AG20443 (cell line): ENCODE measurements at places on chromosomes 13 and 19.

DNA sequence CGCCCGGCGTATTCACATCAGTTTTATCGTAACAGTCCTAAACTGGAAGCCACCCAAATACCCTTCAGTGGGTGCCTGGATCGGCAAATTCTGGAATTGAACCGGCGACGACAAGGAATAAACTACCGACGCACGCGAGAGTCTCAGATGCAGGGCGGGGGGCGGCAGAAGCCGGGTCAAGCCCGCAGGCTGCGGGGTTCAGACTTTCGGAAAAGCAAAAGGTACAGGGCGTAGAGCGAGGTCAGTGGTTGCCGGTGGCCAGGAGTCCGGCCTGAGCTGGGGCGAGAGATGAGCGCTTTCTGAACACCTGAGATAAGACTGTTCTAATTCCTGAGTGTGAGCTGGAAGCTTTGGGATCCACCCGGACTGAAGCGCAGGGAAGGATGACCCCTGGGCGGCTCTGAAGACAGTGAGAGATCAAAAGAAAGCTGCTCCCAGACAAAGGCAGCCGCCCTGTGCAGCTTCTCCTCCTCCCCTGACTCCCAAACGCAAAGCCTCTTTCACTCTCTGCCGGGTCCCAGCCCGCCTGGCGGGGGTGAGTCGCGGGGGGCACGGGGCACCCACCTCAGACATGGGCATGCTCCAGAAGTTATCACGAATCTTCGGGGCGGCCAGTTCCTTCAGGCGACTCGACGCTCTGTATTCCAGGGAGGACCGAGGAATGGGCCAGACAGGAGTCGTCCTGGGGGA, 26.2 kb upstream of the MIER2 start:
- no peak for DNase-seq

GRCh38 chr19:19077103-19077502, 13.3 kb downstream of the SLC25A42 start:
- DNase-seq, result no peak

DNA sequence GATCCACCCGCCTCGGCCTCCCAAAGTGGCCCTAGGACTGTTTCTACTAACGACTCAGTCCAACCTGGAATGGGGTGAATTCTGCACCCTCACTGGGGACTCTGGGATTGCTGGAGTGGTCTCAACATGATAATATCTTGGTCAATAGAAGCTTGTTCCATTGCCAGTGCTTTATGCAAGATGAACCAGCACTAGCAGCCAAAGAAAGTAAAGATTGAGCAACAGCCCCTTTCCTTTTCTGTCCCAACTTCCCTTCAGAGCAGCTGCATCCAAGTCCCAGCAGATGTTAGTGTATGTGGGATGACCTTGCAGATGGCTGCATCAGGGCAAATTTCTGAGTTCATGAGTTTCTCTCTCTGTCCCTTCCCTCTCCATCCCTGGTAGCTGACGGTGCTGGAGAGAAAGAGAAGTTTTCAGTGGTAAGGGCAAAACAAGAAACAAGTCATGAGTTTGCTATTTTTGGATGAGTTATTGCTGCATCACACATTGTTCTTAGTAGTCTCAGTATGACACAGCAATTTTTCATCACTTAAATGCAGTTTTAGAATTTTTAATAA, 183.6 kb upstream of the EDNRB start:
- peak; percentile 70 for DNase-seq

DNA sequence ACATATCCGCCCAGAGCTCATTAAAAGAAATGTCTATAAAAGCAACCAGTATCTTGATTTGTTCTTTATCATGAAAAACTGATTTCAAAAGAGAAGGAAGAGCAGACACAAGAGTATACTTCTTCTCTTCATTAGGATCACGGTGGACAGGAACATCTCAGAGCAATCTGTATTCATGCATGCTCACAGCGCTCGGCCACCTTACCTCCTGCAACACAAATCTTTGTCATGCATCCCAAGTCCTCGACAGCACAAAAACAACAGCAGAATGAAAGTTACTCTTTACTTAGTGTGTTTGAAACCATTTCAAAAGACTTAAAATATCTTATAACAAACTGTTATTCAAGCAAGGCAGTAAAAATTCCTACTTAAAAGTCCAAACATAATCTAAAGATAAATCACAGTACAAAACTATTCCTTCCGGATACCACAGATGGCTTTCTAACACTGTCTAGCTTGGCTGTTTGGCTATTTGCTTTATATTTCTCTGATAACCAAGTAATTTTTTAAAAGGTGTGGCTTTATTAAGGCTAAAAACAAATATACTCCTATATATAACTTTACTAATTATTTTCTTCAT, 174.5 kb downstream of the TBC1D4 start:
- DNase-seq, result no peak

DNA sequence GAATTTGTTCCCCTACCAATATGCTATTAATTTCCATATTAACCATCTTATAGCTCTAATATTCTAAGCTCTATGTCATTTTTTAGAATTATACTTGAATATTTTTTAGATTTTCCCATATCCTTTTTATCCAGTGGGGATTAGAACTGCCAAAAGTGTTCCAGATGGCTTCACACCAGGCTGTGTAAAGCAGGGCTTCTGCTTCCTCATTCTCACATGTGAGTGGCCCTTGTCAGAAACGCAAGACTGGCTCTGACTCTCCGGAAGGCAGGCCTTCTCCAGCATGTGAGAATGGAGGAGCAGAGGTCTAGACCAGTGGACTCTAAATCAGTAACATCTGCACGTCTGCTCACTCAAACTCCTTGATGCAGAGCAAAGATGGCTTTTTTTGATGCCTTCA, 650.1 kb downstream of the FGF9 start:
- no peak for DNase-seq

GRCh38 chr19:13022859-13023636, 27.8 kb downstream of the NFIX start:
- DNase-seq, result peak; percentile 88

GRCh38 chr19:38266981-38267597, 2.7 kb downstream of the SPINT2 start:
- peak; percentile 38 for DNase-seq

GRCh38 chr19:14577885-14578427, 4.9 kb upstream of the CLEC17A start:
- DNase-seq, result no peak
